Cortex of kidney (tissue), 1 donor: ENCODE measurements at places on chromosomes 1 and 21.

GRCh38 chr1:158564608-158565007 is 5.8 kb downstream of the OR6P1 start:
- DNase-seq: no peak

DNA sequence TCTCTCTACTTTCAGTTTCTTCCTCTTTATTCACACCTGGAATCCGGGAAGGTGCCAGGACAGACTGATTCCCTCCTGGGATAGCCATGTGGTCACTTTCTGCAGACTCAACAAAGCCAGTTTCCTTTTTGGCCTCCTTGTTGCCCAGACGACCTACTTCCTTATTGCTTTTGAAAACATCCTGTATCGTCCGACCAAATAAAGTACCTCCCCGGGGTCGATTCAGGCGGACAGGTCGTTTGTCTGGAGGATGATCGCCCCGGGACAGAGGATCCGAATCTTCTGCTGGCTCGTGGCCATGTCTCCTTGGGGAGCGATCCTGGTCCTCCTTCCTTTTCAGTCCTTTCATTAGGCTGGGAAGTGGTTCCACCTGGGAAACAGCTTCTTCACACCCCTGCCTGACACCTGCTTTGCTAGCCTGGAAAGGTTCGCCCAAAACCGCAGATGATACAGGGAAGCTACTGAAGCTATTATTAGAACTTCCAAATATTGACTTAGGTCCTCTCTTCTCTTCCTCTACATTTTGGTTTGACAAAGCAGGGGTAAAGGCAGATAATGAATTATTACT is 1.2 kb downstream of the MCM3AP start:
- no peak for DNase-seq

- no peak for DNase-seq
Measured at GRCh38 chr1:55288245-55288644, 73.1 kb upstream of the USP24 start.

DNA sequence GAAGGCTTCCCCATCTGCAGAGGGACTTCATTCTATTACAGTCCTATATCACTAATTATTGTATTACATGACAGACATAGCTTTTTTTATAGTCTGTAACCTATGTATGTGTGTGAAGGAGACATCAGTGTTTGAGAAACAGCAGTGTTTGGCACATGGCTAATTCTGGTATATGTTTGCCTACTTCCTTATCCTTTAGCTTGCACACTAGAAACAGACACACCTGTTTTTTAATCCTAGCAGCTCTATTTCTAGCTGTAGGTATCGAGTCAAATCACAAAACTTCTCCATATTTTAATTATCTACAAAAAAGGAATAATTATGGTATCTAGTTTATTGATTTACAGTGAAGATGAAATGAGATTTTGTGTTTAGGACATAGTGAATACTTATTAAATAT is 129.4 kb upstream of the CACYBP start:
- DNase-seq: no peak

DNA sequence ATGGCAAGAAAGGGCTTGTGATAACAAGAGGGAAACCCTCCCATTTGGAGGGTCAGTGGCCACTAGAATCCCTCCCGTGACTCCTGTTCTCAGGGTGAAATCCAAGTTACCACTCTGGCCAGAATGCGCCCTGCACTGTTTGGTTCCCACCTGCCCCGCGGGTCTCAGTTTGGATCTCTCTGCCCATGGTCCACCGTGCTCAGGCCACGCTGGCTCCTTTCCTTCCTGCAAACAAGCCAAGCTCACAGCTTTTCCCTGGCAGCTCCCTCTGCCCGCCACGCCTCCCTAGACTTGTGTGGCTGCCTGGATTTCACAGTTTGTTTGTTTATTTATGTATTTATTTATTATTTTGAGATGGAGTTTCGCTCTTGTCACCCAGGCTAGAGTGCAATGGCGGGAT is 179.5 kb upstream of the VAMP3 start:
- no peak for DNase-seq
